SK-N-DZ (cell line): ENCODE measurements at places on chromosomes 4 and X.

DNA sequence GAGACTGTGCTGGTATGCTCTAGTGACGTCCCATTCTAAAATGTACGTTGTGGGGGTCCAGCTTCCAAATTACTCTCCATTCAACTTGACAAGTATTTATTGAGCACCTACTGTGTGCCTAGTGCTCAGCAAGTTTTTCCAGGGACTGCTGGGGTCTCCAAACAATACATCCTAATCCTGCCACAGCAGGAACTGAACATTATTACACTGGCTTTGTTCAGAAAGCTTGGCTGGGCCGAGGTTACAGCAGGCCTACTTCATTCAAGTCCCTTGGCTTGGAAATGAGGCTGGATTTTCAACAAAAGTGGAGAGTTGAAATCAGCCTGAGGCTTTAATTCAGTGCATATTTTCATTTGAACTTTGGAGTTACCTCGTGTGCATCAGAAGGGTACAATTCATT is 78.0 kb downstream of the GUCY2F start:
- DNase-seq = no peak

DNA sequence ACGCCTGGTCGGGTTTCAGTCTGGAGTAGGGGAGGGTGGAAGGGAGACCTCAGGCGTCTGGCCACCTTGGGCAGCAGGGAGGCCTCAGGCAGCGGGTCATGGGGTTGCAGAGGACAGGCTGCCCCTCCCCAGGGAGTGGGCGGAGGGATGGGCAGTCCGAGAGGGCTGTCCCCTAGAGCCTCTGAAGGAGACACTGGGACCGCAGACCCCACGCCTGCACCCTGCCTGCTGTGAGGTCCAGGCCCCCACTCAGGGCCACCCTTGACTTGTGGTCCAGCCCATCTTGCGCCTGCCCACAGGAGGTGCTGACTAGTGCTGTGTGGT is 16.5 kb downstream of the FGFRL1 start:
- DNase-seq = no peak

GRCh38 chr4:114599231-114599902 is 760 bp downstream of the UGT8 start:
- DNase-seq = no peak

- DNase-seq = peak; percentile 3
Measured at GRCh38 chrX:108699368-108699767, 37.0 kb downstream of the IRS4 start.

GRCh38 chr4:164856396-164856795 is 20.6 kb upstream of the APELA start:
- no peak for DNase-seq

DNA sequence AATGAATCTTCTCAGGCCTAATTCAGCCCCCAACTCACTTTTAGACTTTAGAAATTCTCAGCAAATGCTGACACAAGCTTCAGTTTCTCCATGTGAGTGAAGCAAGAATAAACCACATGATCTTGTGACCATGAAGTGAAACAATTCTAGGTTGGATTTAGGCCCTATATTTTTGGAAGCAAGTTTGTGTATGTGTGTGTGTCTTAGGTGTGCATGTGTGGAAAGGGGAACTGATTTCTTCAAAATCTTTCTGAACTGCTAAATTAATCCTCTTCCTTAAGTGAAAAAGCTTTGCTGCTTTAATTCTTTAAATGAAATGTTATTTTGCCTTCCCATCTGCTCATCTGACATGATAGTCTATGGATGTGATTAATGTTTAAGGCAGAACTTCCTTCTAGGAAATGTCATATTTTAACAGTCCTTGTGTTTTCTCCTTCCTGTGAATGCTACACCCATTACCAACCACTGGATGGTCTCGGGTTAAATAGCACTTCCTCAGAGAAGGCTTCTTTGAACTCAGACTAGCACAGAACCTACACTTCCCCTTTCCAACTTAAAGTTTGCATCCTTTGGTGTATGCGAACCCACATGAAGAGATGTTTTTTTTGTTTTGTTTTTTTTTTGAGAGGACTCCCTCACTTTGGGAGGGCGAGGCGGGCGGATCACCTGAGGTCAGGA is 1.2 kb upstream of the TMEM144 start:
- no peak for DNase-seq

DNA sequence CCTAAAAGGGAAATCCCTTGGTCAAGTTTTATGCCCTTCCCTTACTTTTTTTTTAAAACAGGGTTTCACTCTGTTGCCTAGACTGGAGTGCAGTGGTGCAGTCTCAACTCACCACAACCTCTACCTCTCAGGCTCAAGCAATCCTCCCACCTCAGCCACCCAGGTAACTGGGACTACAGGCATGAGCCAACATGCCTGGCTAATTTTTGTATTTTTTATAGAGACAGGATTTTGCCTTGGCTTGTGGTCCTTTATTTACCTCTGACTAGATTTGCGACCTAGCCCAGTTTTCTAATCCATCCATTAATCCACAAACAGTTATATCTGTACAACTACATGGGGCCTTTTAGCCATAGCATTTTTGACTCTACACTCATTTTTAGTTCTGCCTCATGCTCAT is 23.7 kb downstream of the CDS1 start:
- no peak for DNase-seq

DNA sequence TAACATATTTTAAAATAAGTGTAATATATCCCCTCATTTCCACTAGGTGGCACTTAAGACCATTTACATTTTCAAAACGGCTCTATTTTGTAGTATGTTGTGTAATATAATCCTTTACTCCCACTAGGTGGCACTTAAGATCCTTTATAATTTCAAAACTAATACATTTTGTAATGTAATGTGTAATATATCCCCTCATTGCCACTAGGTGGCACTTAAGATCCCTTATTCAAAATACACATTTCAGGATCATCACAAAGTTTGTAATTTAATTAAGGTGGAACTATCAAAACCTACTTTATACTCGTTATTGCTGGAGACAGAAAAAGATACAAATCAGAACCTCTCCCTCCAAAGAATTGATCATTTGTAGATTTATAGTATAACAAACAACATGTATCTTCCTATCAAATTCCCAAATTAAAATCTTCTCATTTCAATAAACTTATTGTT is 132.5 kb downstream of the ARHGAP6 start:
- peak; percentile 81 for DNase-seq

DNA sequence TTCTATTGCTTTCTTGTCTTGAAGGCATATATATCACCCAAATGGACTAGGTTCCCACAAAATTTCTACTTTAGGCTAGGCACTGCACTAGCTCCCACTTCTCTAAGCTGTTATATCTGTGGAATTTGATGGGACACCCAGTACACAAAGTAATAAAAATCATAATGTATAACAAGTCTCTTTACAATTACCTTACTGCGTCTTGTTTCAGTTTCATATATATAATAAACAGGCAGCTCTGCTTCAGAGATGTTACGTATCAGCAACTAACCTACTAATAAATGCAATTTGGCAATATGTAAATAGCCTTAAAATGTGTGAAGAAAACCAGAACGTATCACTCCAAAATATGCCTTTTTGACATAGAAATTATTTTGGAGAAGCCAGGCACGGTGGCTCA is 42.0 kb upstream of the UGDH start:
- DNase-seq = no peak

DNA sequence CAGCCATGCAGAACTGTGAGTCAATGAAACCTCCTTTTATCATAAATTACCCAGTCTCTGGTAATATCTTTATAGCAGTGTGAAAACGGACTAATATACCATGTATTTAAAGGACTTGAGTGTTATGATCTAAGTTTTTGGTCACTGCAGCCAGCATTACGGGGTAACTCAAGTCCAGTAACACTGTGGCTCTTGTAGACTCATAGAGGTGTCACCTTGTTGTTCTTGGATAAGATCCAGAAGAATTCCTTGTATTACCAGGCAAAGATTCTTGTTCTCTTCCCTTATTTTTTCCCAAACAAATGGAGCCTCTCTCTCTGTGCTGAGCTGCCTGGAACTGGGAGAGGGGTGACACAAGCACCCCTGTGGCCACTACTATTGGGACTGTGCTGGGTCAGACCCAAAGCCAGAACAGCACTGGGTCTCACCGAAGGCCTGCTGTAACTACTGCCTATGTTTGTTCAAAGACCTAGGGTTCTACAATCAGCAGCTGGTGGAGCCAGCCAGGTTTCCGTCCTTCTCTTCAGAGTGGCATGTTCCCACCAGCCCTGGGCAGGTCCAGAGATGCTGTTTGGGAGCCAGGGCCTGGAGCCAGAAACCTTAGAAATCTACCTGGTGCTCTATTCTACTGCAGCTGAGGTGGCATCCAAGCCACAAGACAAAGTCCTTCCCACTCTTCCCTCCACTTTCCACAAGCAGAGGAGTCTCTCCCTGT is 43.7 kb upstream of the MED14 start:
- no peak for DNase-seq

DNA sequence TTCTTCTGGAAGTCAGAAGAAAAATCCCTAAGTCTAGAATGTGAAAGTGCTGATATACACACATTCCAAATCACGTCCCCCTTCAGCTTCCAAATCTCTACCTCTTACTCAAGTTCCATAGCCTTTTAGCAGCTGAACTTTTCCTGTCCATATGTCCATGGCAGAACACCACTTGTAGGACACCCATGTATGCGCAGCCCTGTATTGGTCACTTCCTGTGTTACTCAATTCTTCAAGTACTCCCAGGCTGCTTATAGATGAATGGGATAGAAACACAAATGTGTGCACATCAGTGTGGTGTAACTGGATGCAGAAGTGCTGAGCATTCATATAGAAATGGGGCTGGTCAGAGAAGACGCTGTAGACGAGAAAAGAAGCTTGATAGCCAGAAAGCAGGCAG is 18.8 kb downstream of the SRPX2 start:
- no peak for DNase-seq

DNA sequence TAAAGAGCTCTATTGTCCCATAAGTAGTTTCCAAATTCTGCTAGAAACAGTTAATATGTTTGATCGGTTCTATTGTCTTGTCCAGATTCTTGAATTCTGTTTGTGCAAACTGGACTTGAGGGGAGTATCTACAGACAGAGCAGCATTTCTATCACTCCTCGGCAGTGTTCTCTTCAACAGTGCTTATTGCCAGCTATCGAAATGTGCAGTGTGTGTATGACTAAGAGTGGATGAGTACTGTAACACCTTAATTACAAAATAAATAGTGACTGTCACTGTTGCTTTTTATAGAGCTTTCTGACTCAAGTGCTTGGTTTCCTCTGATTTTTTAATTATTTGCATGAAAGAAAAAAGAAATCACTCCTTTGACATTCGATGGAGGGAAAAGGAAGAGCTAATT is 274.6 kb downstream of the RPA4 start:
- no peak for DNase-seq

- DNase-seq = no peak
Measured at GRCh38 chrX:13195340-13195739, 124.5 kb downstream of the ATXN3L start.

DNA sequence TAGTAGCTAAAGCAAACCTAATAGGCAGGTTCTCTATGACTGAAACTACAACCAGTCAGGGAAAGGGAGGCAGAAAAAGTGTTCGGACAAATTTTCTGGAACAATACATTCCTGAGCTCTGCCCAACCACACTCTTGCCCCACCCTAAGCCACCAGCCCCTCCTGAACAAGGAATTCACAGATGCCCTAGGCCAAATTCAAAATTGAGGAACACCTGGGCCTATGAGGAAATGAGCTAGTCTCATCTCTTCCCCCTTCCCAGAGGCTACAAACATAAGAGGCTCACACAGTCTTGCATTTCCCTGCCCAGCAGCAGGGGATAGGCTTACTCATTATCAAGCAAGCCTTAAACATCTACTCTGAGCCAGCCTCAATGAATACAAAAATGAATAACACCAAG is 284.7 kb downstream of the ZNF674 start:
- no peak for DNase-seq
